ENCODE measurements at places on chromosomes 4 and X.

GRCh38 chr4:181416966-181417365 is 826.2 kb upstream of the TENM3 start:
- peak; percentile 11 for DNase-seq

DNA sequence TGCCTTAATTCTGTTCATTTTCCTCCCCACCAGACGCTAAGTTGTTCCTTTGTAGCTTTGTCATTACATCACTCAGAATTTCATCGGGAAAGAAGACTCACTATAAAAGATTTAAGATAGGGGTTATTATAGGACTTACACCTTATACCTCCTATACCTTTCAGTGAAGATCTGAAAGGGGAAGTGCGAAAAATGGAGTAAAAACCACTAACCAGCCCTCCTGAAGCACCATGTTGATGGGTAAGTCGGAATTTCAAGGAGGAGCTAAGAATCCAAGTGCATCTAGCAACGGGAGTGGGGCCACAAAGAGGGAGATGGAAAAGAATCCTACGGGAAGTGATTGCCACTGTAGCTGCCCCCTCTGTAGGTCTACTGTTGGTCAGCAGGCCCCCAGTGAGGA is 119.1 kb upstream of the H2AZ1 start:
- no peak for DNase-seq

GRCh38 chr4:37475087-37475486 is 211.1 kb downstream of the RELL1 start:
- no peak for DNase-seq

- DNase-seq: no peak
Observed at GRCh38 chr4:81745050-81745449, 273.3 kb upstream of the RASGEF1B start.

DNA sequence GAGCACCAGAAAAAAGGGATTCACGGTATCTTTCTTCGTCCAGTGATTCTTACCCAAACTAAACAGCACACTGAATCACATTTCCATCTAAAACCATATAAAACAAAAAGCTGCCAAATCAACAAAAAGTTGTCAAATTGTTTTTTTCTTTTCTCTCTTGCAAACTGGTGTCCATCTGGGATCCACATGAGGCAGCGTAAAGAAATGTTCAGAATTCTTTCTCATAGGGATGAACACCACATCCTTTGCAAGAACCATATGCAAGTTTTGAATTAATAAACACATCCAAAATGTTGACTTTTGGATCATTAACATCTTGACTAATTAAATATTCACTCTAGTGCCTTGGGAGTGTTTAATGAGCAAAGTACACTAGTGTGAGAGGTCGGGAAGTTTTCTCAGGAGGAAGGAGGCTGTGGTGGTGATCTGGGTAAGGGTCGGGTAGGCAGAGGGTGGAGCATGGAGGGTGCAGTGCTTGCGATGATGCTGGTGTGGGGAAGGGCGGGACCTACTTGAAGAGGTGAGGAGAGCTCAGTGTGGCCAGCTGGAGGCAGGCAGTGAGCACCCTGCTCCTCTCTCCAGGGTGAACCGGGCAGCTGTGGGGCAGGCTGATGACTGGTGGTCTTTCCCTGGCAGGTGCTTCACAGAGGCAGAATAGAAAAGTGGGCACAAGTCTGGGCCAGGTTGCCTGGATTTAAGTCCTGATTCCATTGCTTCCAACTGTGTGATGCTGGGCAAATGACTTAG is 72.8 kb downstream of the NSUN7 start:
- no peak for DNase-seq

GRCh38 chrX:29044423-29045184 is 457.4 kb downstream of the IL1RAPL1 start:
- DNase-seq: no peak

Measured in RPMI7951 (cell line).